Heart left ventricle (tissue), 16 donors: ENCODE measurements at places on chromosomes 13 and 19. TPM values are rescaled to one million over a fixed set of nuclear protein-coding genes. Genes with fewer than 3 reads are reported as not detected.
A peak's percentile ranks its signal among the peaks of the same experiment; 100 is the strongest.

Gene MAP3K10
- 32.8 TPM for polyA plus RNA-seq

Gene NUMBL
- 11.7 TPM for polyA plus RNA-seq

GRCh38 chr19:48393559-48394330 is at the start of gene GRIN2D:
TSS of gene GRIN2D (plus strand) at chr19:48393668. CDS start at chr19:48398393, 4,725 bp downstream.
- H3K4me3 ChIP-seq, result peak within 1 kb of the TSS; percentile 5
- peaks cover 24% of the 10 kb centered on the region for H3K4me1 ChIP-seq
- DNase-seq, result no peak
- peaks cover 9% of the 10 kb centered on the region for H3K36me3 ChIP-seq
- peaks cover 24% of the 10 kb centered on the region for H3K27me3 ChIP-seq
- no peak within 1 kb of the TSS for H3K27ac ChIP-seq

DNA sequence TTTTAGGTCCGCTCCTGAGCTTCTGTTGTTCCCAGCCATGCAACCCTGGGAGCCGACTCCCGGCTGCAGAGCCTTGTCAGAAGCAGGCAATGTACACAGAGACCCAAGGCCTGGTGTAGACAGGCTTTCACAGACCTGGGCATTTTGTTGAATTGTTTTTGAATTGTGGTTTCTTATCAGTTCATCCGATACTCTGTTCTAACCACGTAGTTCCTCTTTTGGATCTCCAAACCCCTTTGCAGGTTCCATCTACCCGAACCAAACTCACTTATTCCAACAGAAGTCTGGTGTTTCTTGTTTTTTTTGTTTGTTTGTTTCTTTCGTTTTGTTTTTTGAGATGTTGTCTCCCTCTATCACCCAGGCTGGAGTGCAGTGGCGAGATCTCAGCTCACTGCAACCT is 6.3 kb upstream of the NLRP2 start:
- H3K4me1 ChIP-seq, result no peaks in the 10 kb centered on the region
- no peaks in the 10 kb centered on the region for H3K36me3 ChIP-seq

DNA sequence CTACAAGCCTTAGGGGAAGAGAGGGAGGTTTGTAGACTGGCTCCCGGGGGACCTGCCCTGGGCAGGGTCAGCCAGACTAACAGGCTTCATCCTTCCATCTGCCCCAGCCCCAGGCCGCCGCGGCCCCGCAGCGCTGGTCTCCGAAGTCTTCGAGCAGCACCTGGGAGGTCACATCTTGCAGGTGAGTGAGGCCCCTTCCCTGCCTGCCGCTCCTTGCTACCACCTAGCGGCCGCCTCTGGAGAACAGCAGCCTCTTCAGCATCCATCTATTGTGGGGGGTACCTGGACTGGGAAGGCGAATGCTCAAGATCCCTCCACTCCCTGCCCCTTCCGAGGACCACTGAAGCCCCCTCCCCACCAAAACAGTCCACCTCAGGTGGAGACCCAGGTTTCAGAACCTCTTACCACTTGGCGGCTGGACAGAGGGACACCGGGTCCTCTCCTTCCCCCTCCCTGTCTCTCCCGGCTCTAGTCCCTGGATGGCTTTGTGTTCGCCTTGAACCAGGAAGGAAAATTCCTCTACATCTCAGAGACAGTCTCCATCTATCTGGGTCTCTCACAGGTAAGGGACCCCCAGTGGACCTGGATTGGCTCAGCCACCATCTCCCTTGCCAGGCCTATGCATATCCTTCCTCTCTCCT is 12.7 kb downstream of the NPAS1 start:
- H3K4me3 ChIP-seq, result no peak overlapping the region
- H3K27me3 ChIP-seq, result peaks cover 5% of the 10 kb centered on the region
- peaks cover 9% of the 10 kb centered on the region for H3K4me1 ChIP-seq

- H3K36me3 ChIP-seq, result no peaks in the 10 kb centered on the region
- H3K27me3 ChIP-seq, result peaks cover 49% of the 10 kb centered on the region
- peak overlapping the region; percentile 67 for H3K4me3 ChIP-seq
- no peak for DNase-seq
- peaks cover 13% of the 10 kb centered on the region for H3K4me1 ChIP-seq
- peak overlapping the region; percentile 85 for H3K27ac ChIP-seq
Observed at GRCh38 chr19:45972081-45972946, 1.4 kb downstream of the NOVA2 start.

DNA sequence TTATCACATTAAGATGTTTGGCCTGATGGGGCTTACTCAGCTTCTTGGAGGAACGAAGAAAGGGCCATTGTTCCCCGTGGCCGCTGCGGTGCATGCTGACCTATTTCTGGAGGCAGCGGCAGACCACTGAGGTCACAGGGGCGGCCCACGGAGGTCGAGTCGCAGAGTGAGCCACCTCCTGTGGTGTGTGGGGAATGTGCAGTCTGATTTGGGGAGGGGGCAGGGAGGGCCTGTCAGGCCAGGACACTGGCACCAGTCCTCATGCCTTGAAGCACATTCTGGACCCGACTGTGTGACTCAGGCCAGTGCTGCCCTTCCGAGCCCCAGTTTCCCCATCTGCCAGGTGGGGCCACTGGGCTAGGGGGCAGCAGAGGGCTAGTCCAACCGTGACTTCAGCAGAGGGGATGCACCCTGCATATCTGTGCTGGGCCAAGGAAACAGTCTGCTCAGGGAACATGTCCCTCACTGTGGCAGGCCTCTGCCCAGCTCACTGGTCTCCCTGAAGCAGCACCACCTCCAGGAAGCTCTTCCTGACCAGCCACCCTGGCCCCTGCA is 6.3 kb downstream of the SLC7A10 start:
- no peak overlapping the region for H3K27ac ChIP-seq
- no peaks in the 10 kb centered on the region for H3K4me1 ChIP-seq
- DNase-seq, result no peak
- peaks cover 52% of the 10 kb centered on the region for H3K27me3 ChIP-seq

DNA sequence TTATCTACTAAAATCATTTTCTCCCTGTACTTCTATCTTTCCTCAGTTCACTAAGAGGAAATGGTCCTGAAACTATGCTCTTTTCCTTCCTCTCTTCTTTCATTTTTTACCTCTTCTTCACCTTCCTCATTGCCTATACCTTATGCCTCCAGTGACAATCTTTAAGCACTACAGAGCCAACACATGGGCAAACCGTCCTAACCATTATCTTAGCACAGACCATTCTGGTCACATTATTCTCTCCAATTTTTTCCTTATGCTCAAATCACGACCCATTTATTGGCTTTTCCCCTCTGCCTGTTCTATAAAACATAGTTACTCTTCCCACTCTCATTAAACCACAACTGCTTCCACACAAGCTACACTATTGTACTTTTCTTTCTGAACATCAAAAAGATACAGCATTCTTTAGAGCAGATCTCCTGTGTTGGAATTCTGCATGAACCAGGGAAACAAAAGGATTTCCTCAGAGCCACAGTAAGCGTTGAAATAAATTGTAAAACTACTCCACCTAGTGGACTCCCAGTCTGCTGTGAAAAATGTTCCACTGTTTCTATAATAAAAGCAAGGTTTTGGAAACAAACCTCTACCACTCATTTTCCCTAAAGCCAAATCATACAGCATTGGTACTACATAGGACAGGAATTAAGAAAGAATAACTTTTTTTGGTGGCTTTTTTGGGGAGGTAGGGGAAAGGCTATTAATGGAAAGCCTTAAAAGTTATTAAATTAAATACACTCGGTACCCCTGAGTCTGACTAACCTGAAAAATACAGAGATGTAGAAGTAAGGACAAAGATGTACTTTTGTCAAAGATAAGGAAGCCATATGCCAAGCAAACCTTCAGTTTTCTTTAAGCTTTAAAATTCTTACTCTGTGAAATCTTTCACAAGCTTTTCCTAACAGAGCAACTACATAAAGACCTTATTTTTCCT is 19.5 kb downstream of the NUFIP1 start:
- no peaks in the 10 kb centered on the region for H3K27me3 ChIP-seq
- peaks cover 24% of the 10 kb centered on the region for H3K4me1 ChIP-seq
- no peak overlapping the region for H3K4me3 ChIP-seq

GRCh38 chr13:46211116-46211482 is 629 bp upstream of the LRRC63 start:
- peak overlapping the region; percentile 57 for H3K4me3 ChIP-seq
- no peaks in the 10 kb centered on the region for H3K4me1 ChIP-seq
- DNase-seq, result no peak

Gene FOSB
- 1.4 TPM for polyA plus RNA-seq

- peak overlapping the region; percentile 79 for H3K4me3 ChIP-seq
- peaks cover 4% of the 10 kb centered on the region for H3K4me1 ChIP-seq
- H3K27me3 ChIP-seq, result no peaks in the 10 kb centered on the region
- peak overlapping the region; percentile 61 for H3K27ac ChIP-seq
- H3K36me3 ChIP-seq, result no peaks in the 10 kb centered on the region
Observed at GRCh38 chr19:52992109-52993004, 21.4 kb upstream of the ERVV-1 start.

Gene STXBP2
- 4.2 TPM for polyA plus RNA-seq

- no peak overlapping the region for H3K4me3 ChIP-seq
- H3K27ac ChIP-seq, result no peak overlapping the region
- no peaks in the 10 kb centered on the region for H3K36me3 ChIP-seq
- H3K27me3 ChIP-seq, result no peaks in the 10 kb centered on the region
Observed at GRCh38 chr13:65803530-65804392, 1426.4 kb downstream of the PCDH9 start.

GRCh38 chr13:26017932-26018665 is 33.7 kb downstream of the SHISA2 start:
- H3K4me3 ChIP-seq, result no peak overlapping the region
- H3K36me3 ChIP-seq, result no peaks in the 10 kb centered on the region
- no peak overlapping the region for H3K27ac ChIP-seq
- no peak for DNase-seq
- peaks cover 44% of the 10 kb centered on the region for H3K4me1 ChIP-seq

Gene IGLON5
- polyA plus RNA-seq, result 0.10 TPM

Gene RASIP1
- polyA plus RNA-seq, result 14.6 TPM

Gene LMTK3
- polyA plus RNA-seq, result 0.19 TPM
